Stomach (tissue), 19 donors: ENCODE measurements at places on chromosomes 5 and 9.

- peak; percentile 69 for DNase-seq
Observed at GRCh38 chr9:34559624-34560455, 29.7 kb downstream of the CNTFR start.

DNA sequence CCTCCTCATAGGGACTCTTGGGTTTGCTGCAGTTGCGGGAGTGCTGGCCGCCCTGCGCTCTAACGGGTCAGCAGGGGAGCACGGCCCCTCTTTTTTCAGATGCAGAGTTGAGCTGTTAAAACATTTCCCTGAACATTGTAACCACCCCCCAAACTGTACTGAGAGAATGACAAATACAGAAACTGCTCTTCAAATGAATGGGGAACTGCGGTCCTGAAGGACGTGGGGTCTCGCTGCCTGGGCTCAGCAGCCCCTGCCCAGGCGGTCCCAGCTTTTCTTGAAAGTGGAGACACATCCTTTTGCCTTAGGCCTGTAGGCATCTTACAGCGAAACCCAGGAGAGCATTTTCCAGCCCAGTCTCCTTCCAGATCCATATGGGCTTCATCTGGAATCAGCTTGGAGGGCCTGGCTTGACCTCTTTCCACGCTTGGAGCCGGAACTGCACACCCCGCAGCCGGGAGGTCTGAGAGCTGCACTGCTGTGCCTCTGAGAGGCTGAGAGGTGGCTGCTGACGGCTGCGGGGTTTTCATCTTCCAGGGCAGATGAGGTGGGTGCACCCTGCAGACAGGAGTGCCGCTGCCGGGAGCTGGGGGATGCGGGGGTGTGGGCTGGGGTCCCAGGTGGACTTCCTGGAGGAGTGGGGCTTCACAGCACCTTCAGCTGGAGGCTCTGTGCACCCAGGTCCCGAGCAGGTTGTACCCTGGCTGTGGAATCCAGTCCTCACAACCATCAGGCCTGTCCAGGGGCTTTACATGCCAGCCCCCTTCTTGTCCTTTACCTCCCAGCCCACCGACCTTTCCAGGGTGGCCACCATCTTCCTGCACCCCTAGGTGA, 1.2 kb upstream of the AGPAT2 start:
- DNase-seq = no peak

DNA sequence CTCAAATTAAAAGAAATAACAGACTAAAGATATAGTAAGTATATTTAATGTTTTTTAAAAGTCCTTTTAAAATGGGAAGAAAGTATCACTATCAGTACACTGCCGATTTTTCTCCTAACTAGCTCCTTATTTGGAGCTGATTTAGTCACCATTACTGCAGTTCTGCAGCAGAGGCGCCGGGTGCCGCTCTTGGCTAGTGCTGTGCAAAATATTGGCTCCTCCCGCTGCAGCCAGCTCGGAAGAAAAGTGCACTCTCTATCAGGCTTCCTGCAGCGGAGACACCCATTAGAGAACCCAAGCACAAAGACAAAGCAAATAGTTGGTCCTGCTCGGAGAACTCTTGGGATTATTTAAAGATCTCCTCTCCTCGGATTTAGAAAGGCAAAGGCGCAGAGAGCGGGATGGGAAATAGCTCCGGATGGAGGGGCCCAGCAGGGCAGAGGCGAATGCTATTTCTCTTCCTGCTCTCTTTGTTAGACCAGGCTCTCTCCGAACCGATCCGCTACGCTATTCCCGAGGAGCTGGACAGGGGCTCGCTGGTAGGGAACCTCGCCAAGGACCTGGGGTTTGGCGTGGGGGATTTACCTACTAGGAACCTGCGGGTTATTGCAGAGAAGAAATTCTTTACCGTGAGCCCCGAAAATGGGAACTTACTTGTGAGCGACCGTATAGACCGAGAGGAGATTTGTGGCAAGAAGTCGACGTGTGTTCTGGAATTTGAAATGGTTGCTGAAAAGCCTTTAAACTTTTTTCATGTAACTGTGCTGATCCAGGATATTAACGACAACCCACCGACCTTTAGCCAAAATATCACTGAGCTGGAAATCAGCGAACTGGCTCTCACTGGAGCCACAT, at the start of gene PCDHGB3:
Gene PCDHGB3, plus strand, starts transcription at position 249 of the 855 bp plus-strand sequence. Its CDS starts 153 bp downstream, at position 402.
- DNase-seq = peak; percentile 52

DNA sequence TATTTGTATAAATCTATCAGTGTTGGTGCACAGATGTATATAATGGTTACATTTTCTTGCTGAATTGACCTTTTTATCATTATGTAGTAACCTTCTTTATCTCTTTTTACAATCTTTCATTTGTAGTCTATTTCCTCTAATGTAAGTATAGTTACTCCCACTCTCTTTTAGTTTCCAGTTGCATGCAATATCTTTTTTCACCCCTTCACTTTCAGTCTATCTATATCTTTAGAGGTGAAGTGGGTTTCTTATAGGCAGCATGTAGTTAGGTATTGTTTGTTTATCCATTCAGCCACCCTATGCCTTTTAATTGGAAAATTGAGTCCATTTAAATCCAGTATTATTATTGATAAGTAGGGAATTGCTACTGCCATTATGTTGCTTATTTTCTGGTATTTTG, 6.1 kb upstream of the EMB start:
- no peak for DNase-seq

- DNase-seq = no peak
Observed at GRCh38 chr9:127140842-127141675, 18.6 kb upstream of the ANGPTL2 start.

DNA sequence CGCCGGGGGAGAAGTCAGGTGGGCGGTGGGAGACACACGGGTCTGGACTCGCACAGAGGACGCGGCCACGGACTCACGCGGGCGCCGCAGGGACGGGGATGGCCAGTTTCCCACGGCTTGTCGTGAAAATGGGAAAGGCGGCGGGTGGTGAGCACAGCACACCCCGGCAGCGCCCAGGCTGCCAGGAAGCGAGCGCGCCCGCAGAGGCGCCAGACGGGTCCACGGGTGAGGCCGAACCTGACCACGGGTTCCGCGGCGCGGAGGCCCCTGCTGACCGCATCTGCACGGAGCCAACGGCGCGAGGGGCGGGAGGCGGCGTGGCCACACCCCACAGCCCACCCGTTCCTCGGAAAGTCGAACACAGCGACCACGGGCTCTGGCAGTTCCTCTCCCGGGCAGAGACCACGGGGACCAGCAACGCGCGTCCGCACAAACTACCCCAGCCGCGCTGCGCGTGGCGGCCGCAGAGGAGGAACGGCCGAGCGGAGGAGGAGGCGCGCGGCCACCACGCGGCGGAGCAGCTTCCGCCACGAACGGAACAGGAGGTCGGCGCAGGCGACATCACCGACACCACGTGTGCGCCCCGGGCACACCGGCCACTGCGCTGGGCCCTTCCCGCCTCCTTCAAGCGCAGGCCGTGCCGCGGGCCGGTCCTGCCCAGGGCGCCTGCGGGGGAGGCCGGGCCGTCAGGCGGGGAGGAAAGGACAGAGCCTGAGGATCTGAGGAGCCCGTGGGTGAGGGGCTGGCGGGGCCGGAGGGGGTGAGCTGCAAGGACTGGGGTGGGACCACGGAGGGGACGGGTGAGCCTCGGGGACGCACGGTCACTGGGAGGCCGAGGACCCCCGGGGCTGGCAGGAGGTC, 5.6 kb downstream of the EXD3 start:
- DNase-seq = no peak

- no peak for DNase-seq
Observed at GRCh38 chr5:15009420-15009819, 137.8 kb upstream of the ANKH start.

GRCh38 chr5:134594797-134595457, 37.7 kb downstream of the SAR1B start:
- DNase-seq = no peak

GRCh38 chr5:20537911-20538703, 550.1 kb upstream of the CDH18 start:
- no peak for DNase-seq

GRCh38 chr5:75678155-75678554, 39.1 kb downstream of the POC5 start:
- DNase-seq = no peak

- DNase-seq = no peak
Observed at GRCh38 chr5:79200573-79201183, 35.3 kb upstream of the JMY start.

DNA sequence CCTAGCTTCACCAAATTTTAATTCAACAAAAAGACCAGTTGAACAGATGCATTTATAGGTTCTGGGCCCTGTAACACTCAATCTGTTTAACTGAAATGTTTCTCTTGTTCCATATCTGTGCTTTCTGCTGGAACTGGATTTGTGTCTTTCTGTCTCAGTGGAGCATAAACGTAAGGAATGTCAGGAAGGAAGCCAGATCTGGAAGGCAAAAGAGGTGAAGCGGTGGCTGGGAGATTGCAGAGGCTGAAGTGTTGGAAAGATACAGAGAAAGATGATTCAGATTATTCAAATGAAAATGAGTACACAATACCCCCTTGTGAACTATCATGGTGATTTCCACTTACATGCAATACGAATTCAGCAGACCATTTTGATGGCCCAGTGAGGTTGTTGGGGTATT, 406.8 kb downstream of the BRINP1 start:
- no peak for DNase-seq

GRCh38 chr9:78918976-78919375, 622.1 kb downstream of the PSAT1 start:
- no peak for DNase-seq

GRCh38 chr9:35743452-35743851, 5.6 kb downstream of the GBA2 start:
- no peak for DNase-seq

DNA sequence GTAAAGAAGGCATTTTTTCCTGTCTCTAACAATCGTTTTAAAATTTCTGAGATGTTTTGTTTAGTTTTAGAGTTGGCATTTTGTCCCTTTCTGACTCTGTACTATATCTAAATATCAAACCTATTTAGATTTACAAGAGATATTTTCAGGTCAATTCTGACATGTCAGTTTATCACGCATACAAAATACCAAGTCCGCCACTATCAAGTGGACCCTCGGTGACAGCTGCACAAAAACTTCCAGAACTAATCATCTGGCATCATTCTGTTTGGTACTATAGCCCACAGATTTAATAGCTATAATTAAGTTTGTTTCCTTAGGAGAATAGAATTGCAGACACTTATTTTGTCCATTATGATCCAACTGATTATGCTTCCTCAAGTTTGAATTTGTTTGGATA, 1278.2 kb downstream of the CDH12 start:
- no peak for DNase-seq

- DNase-seq = no peak
Observed at GRCh38 chr9:110334871-110335270, 2.8 kb downstream of the TXNDC8 start.

DNA sequence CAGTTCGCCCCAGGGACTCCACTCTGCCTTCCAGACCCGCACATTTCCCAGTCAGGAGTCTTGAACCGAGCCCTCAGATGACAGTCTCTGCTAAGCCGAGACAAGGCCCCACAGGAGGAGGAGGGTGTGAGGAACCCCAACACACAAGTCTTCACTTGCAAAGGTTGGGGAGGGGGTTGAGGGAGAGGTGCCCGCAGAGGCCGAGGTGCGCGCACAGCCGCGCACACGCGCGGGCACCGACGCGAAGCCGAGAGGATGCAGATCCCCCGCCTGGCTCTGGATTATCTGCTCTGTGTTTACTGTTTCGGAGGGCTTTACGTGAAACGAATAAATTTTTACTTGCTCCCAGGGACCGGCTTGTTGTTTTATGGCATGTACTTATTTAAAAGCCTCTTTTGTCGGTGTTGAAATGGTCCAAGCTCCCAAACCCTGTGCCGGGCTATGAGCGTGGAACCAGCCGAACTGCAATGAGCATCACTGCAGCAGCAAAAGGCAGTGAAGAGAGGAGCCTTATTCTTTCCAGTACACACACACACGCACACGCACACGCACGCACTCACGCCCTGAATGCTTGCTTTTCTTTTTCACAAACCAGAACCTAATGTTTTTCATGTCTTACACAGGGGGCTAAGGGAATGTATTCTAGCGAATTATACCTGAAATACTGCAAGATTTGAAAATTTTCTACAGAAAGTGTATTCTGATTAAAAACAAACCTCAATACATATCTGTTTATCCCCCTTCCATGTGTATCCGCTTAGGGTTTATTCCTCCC, 297.7 kb downstream of the PARP8 start:
- DNase-seq = no peak
